Uterus (tissue), 4 donors: ENCODE measurements at places on chromosomes 12 and 14. TPM values are rescaled to one million over a fixed set of nuclear protein-coding genes. Genes with fewer than 3 reads are reported as not detected.

Gene LRR1
- 1.8 TPM for total RNA-seq

Gene IGF1
- 161 TPM for total RNA-seq

Gene FITM1
- not detected for total RNA-seq

Gene NOXRED1
- total RNA-seq = 0.76 TPM

Gene RAD51AP1
- total RNA-seq = 1.3 TPM

Gene CCND2
- 128 TPM for total RNA-seq

Gene FBXW8
- total RNA-seq = 28.0 TPM

Gene LAG3
- 14.6 TPM for total RNA-seq

Gene SOX5
- total RNA-seq = 44.4 TPM

Gene TAS2R43
- total RNA-seq = 7.7 TPM

Gene BIN2
- total RNA-seq = 0.29 TPM

Gene SLCO1C1
- total RNA-seq = 1.6 TPM

Gene PSME2
- total RNA-seq = 113 TPM

Gene RPL10L
- total RNA-seq = not detected
